NCI-H446 treated with DMSO at 0.1 percent for 48 hours (cell line): ENCODE measurements at places on chromosomes 6 and 20.
A peak's percentile ranks its signal among the peaks of the same experiment; 100 is the strongest.

DNA sequence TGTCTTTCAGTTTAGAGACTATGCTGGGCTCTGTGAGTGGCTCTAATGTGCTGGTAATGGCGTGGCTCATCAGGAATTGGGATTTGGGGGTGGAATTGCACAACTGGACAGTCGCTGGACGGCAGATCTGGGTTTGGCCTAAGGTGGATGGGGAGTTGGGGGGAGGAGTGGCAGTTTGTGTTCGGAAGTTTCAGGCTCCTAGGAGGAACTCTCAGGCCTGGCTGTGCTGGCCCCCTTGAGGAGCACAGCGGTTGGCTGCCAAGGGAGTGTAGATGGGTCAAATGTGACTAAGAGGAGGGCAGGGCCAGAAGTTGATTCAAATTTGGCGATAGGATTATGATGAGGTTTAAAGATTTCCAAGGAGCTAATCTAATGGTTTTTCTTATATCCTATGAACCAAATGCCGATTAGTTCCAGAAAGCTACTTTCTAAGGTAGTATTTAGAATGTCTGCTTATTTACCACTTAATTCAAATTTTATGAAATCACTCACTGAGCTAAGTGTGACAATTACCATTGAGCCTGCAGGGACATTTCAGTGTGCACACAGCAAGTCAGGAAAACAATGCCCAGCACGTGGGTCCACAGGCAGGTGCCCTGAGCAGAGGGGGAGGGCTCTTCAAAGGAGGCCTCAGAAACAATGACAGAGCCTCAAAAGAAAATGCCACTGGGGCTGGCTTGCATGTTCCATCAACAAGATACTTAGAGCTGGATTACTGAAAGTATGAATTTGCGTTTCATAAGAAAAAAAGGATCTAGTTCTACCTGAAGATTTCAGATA lies 111.0 kb downstream of the GJA10 start:
- no peak for DNase-seq

- DNase-seq = no peak
Observed at GRCh38 chr6:35893246-35893645, 27.7 kb downstream of the SRPK1 start.

DNA sequence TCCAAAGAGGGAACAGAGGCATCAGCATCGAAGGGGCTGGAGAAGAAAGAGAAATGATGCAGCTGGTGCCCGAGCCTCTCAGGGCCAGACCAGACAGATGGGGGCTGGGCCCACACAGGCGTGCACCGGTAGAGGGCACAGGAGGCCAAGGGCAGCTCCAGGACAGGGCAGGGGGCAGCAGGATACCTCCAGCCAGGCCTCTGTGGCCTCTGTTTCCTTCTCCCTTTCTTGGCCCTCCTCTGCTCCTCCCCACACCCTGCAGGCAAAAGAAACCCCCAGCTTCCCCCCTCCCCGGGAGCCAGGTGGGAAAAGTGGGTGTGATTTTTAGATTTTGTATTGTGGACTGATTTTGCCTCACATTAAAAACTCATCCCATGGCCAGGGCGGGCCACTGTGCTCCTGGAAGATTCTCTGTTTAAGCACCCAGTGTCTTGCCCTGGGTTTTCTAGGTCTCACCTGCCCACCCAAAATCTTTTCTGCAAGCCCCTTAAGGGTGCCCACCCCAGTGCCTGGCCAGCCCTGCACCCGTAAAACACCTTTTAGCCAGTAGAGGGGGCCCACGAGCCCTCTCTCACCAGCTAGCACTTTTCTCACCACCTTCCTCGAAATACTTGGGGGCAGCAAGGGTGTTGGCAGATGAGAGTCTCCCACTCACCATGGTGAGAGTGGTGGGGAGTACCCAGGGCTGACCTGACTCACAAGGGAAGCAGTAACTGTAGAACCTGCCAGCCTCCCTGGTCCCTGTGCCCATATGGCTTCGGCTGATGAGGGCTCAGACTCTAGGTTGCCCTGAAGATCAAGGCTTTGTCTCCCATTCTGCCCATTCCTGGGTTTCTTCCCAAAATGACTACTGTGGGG lies 35.7 kb upstream of the ID1 start:
- DNase-seq = no peak

- no peak for DNase-seq
Observed at GRCh38 chr6:148943451-148943850, 196.6 kb downstream of the UST start.

- DNase-seq = no peak
Observed at GRCh38 chr6:134657751-134658527, 292.0 kb downstream of the ALDH8A1 start.

GRCh38 chr20:8790442-8791074 lies 278.3 kb upstream of the PLCB4 start:
- DNase-seq = peak; percentile 24

DNA sequence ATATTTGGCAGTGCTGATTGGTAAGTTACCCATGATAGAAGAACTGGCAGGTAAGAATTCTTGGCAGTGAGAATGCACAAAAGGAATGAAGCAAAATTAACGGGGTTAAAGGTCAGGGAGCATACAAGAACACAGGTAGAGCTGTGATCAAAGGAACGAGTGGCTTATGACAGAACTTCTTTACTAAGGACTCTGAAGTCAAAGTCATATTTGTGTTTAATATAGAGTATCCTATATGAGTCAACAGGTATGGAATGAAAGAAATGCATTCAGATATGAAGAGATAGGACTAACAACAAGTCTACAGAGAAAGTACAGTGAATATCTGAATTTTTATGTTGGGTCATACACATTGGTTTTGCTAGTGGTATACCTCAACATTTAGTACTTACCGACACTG lies 209.0 kb upstream of the CITED2 start:
- no peak for DNase-seq

DNA sequence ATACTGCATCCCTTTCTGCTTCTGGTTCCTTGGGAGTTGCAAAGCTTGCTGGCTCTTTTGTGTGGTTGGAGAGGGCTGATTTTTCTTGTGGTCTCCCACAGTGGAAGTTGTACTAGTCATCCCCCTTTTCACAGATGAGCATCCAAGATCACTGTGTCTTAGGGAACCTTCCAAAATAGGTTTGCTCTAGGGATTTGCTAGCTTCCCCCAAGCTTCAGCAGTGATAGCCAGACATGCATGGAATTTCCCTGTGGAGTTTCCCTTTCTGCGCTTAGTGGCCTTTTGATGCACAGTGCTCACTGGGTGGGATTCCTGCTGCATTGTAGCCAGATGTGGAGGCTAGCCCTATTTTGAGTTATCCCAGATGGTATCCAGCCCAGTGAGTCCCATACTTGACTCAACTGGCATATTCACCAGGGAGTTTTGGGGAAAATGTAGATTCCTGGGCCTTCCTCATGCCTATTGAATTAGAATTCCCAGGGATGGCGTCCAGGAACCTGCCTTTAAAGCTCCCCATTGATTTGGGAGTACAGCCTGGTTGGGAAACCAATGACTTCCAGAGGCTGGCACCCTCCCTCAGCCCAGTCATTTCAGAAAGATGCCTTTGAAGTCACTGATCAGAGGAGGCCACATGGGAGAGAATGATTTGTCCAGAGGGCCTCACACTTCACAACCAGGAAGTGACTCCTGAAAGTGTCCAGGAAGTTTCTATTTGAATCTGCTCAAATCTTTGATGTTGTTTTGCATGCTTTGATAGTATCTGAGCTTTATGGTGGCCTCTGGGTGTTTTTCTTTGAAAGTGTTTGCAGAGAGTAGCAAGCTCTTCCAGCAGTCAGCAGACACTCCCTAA lies 25.9 kb downstream of the PPARD start:
- DNase-seq = no peak

DNA sequence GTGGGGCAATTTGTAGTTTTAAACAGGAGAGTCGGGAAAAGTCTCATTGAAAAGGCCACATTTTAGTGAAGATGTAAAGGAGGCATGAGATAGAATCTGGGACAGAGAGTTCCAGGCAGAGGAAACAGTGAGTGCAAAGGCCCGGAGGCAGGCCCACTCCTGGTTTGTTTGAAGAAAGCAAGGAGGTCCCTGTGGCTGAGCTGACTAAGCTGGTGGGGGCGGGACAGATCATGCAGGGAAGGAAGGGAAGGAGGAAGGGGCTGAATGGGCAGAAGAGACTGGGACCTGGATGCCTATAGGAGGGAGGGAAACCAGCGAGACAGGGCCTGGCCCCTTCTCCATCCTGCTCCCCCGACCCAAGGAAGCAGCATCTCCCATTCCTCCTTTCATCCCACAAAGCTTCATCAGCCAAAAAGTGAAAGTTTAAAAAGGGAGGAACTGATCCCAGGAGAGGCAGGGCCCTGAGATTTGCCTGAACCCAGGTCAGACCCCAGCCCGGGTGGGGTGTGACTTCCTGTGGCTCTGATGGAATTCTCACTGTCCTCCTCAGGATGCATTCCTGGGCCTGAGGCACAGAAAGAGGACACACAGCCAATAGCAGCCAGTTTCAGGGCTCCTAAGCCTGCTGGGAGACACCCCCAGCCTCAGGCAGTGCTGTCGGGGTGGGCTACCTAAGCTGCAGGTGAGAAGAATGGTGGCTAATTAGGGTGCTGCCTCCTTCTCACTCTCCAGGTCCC lies 54.2 kb upstream of the SIRPA start:
- DNase-seq = no peak
